Tibial artery (tissue), 4 donors: ENCODE measurements at places on chromosomes 7 and 10.
A peak's percentile ranks its signal among the peaks of the same experiment; 100 is the strongest.

DNA sequence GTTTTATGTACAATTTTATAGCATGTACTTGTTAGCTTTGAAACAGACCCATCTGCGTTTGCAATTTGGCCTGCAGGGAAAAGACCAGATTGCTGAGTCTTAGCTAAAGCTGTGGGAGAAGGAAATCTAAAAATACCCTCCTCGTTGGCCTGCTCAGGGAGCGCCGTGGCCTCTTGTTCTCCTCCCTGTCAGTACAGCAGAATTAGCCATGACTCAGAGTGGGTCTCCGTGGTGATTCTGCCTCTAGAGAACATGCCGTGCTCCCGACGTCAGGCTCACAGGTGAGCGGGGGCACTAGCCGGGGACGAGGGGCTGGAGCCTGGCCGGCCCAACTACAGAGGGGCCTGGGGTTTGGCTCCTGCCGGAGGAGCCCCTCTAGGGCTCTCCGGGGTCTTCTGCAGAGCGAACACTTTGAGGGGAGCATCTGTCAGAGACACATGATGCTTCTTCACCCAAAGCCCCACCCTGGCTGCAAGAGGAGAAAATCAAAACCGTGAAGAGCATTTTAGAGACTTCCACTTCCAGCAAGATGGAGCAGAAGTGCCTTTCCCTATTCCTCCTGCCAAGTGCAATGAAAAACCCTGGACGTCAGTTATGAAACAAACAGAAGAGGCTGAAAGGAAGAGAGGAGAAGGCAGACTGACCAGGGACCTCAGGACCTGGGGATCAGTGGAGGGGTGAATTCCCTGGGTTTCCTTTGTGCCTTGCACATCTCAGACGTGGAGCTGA lies 98.9 kb downstream of the LHPP start:
- DNase-seq: peak; percentile 92

- DNase-seq: no peak
Measured at GRCh38 chr10:79081353-79082034, 12.7 kb downstream of the ZMIZ1 start.

- DNase-seq: no peak
Measured at GRCh38 chr10:77458986-77459590, 178.5 kb downstream of the KCNMA1 start.

GRCh38 chr7:147904219-147904576 lies 686.4 kb upstream of the C7orf33 start:
- no peak for DNase-seq

DNA sequence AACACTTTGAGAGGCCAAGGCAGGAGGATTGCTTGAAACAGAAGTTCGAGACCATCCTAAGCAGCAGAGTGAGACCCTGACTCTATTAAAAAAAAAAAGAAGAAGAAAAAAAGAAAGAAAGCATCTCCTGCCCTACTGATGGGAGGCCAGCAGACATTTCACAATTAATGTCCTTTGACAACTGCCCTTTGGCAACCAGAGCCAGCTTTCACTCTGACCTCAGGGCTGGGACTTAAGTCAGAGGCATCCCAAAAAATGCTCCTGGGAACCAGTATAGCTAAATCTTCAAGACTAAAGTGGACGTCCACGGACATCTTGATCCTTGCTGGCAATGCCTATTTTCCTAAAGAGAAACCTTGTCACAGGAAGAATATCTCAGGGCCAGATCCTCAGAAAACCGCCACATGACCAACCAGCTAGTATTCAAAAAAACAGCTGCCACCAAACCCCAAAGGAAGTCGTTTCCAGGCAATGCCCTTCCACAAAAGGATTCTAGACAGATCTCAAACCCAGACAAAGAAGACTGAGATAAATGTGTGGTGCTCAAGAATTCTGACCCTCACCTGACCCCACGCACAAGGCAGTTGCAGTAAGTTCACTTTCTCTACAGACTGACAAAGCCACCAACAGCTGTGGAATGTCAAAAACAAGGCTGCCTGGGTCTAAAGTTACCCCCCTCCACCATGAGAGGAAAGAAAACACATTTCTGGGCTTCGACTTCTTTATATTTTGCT lies 18.4 kb downstream of the GFRA1 start:
- no peak for DNase-seq

DNA sequence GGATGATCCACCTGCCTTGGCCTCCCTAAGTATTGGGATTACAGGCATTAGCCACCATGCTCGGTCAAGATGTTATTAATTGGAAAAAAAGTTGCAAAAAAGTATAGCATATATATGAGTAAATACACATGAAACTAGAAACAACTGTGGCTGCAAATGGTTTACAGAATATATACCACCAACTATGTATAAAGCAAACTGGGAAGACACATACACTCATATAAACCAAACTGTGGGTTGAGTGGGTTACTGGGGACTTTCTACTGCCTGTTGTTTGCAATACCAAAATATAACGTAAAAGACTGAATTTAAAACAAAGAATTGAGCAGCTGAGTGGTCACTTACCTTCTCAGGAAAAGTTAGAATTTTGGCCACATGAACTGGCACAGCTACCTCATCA lies 8.1 kb downstream of the POLR3A start:
- no peak for DNase-seq
